ENCODE measurements at places on chromosomes 12 and 14.

DNA sequence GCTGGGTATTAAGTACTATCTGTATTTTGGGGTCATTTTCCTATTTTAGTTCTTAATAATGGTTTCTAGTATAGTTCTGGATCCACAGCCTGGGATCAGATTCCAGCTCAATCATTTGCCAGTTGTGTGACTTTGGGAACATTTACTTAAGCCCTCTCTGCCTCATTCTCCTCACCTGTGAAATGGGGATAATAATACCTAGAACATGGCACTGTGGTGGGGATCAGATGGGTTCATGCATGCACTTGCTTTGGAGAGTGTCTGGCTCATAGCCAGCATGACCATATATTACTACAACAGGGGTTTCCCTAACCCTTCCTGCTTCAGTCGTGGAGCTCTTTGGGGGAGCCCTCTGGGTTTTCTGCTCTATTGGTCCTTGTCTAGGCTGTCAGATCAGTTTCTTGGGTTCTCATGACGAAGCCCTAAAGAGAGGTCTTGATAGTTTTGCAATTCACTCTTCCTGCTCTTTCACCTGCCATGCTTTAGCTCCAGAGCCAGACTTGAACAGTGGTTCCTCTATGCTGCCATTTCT is 34.1 kb upstream of the SMOC1 start:
- DNase-seq: no peak
- H3K27me3 ChIP-seq: peaks cover 10% of the 10 kb centered on the region
- no peak overlapping the region for H3K4me3 ChIP-seq
- H3K27ac ChIP-seq: no peak overlapping the region
- no peaks in the 10 kb centered on the region for H3K36me3 ChIP-seq

GRCh38 chr12:54018468-54018984 is 9.7 kb upstream of the HOXC6 start:
- peaks cover 2% of the 10 kb centered on the region for H3K36me3 ChIP-seq
- H3K4me1 ChIP-seq: peaks cover 19% of the 10 kb centered on the region
- no peak for DNase-seq
- H3K27ac ChIP-seq: peak overlapping the region; percentile 85
- H3K27me3 ChIP-seq: peaks cover 19% of the 10 kb centered on the region

DNA sequence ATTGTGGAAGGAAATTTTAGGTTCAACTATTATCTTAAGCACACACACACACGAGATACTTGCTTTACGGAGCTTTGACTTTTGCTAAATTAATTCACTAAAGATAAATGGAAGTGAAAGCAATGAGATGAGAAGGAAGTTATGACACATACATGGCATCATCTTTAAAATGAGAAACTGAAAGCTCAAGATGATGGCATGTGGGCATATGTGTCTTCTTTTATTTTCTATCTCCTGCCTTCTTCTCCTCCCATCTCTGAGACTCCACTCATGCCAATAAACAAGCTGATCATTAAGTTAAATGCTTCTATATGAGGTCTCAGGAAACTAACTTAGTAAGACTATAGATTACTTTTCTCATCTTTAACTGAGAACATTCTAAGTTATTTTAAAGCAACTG is 216.7 kb downstream of the MED13L start:
- peaks cover 2% of the 10 kb centered on the region for H3K36me3 ChIP-seq
- peak overlapping the region; percentile 63 for H3K4me3 ChIP-seq
- H3K27ac ChIP-seq: peak overlapping the region; percentile 88
- H3K27me3 ChIP-seq: no peaks in the 10 kb centered on the region
- DNase-seq: peak; percentile 23

GRCh38 chr12:20865873-20866272 is 55.4 kb downstream of the SLCO1B3 start:
- no peaks in the 10 kb centered on the region for H3K36me3 ChIP-seq
- DNase-seq: no peak
- no peaks in the 10 kb centered on the region for H3K4me1 ChIP-seq
- no peak overlapping the region for H3K4me3 ChIP-seq

GRCh38 chr14:79412822-79413221 is 798.5 kb downstream of the DIO2 start:
- no peak for DNase-seq
- H3K27me3 ChIP-seq: no peaks in the 10 kb centered on the region
- no peaks in the 10 kb centered on the region for H3K36me3 ChIP-seq
- no peak overlapping the region for H3K27ac ChIP-seq
- no peak overlapping the region for H3K4me3 ChIP-seq
- H3K4me1 ChIP-seq: no peaks in the 10 kb centered on the region

DNA sequence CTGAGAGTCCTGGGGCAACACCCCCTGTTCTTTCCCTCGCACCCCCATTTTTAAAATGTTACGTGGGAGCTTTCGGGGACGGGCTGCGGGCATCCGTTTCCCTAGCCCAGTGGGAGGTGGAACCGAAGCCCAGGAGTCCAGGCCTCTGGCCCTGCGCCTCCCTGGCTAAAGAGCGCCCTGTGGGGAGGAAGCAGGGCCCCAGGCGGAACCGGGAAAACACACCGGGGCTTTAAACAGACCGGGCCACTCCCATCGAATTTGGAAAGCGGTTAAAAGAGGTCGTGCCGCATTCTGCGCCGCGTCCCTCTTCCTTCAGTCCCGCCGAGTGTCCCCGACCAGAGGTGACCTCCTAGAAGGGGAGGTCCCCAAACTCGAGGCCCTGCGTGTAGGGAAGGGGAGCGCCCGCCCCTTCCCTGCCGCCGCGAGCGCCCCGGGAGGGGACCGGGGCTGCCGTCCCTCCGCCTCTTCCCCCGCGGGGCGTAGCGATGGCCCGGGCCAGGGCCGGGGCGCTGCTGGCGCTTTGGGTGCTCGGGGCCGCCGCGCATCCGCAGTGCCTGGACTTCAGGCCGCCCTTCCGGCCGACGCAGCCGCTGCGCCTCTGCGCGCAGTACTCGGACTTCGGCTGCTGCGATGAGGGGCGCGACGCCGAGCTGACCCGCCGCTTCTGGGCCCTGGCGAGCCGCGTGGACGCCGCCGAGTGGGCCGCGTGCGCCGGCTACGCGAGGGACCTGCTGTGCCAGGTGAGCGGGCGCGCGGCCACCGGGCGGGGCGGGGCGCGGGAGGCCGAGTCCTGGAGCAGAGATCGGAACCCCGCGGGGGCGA is at the start of gene HHIPL1:
TSS of gene HHIPL1 (plus strand) at position 407 of the 822 bp plus-strand sequence. CDS start at position 486, 79 bp downstream.
- H3K4me3 ChIP-seq: peak within 1 kb of the TSS; percentile 30
- H3K27ac ChIP-seq: no peak within 1 kb of the TSS
- H3K4me1 ChIP-seq: no peaks in the 10 kb centered on the region
- no peak for DNase-seq
- peaks cover 7% of the 10 kb centered on the region for H3K27me3 ChIP-seq

DNA sequence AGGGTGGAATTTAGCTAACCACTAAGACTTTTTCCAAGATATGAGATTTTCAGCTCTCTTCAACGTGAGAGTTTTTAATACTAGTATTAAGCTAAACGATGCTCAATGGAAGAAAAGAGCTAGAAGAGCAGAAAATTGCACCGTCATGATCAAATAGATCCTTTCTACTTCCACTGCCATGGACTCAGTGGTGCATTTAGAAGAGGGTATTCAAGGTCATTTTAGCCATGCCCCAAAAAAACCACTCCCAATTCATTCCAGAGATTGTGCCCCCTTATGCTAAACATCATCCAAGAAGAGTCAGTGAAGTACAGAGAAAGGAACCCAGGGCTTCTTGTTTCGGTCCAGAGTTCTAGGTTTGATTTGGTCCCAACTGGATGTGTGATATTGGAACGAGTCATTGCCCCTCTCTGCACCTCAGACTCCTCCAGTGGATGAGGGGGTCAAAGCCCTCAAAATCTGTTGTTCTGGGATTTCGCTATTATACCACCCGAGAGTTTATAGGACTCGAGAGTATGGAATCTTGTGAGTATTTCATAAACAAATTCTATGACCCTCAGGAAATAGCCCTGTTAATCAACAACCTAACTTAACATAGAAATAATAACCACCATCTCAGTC is 55.2 kb downstream of the DAD1 start:
- peaks cover 53% of the 10 kb centered on the region for H3K4me1 ChIP-seq
- H3K4me3 ChIP-seq: peak overlapping the region; percentile 78
- no peaks in the 10 kb centered on the region for H3K27me3 ChIP-seq
- no peak for DNase-seq

GRCh38 chr12:102471556-102471955 is 8.8 kb downstream of the IGF1 start:
- no peak overlapping the region for H3K27ac ChIP-seq
- no peak for DNase-seq
- H3K4me3 ChIP-seq: no peak overlapping the region
- H3K4me1 ChIP-seq: no peaks in the 10 kb centered on the region

- peaks cover 3% of the 10 kb centered on the region for H3K27me3 ChIP-seq
- H3K4me3 ChIP-seq: no peak overlapping the region
- H3K4me1 ChIP-seq: no peaks in the 10 kb centered on the region
- H3K36me3 ChIP-seq: no peaks in the 10 kb centered on the region
- DNase-seq: no peak
These were observed 155.7 kb downstream of the SEC23A start for GRCh38 chr14:38947343-38947742.

DNA sequence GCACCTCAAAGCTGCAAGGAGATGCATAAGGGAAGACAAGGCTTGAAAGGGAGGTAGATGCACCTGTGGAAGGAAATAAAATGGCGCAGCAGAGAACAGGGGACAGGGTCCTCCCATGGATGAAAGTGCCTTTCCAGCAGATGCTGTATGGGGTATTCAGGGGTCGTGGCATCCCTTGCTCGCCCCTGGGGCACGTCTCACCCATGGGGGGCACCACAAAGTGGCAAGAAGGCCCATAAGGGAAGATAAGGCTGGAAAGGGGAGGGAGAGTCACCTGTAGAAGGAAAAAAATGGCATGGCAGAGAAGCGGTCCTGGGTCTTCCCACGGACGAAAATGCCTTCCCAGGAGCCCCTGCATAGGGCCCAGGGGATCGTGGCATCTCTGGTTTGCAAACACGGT is 265.1 kb downstream of the ALG10 start:
- H3K4me3 ChIP-seq: no peak overlapping the region
- H3K4me1 ChIP-seq: no peaks in the 10 kb centered on the region
- no peaks in the 10 kb centered on the region for H3K36me3 ChIP-seq

GRCh38 chr12:109582636-109583035 is 9.0 kb downstream of the MVK start:
- no peaks in the 10 kb centered on the region for H3K4me1 ChIP-seq
- H3K36me3 ChIP-seq: peaks cover 22% of the 10 kb centered on the region
- no peak overlapping the region for H3K27ac ChIP-seq
- H3K4me3 ChIP-seq: no peak overlapping the region
- no peak for DNase-seq

GRCh38 chr12:86634456-86635410 is 378.5 kb upstream of the MGAT4C start:
- H3K27ac ChIP-seq: no peak overlapping the region
- DNase-seq: no peak
- no peaks in the 10 kb centered on the region for H3K36me3 ChIP-seq
- no peaks in the 10 kb centered on the region for H3K27me3 ChIP-seq
- H3K4me3 ChIP-seq: no peak overlapping the region

DNA sequence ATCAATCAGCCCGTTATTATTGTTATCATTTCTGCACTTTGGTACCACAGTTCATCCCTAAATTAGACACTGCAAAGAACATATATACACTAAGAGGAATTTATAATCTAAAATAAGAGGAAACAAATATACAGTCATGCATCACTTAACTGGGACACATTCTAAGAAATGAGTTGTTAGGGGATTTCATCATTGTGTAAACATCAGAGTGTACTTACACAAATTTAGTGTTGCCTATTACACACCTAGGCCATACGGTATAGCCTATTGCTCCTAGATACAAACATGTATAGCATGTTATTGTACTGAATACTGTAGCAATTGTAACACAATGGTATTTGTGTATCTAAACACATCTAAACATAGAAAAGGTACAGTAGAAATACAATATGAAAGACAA is 190.5 kb downstream of the BMP4 start:
- DNase-seq: no peak
- no peak overlapping the region for H3K27ac ChIP-seq
- no peaks in the 10 kb centered on the region for H3K36me3 ChIP-seq
- no peaks in the 10 kb centered on the region for H3K4me1 ChIP-seq
- H3K27me3 ChIP-seq: peaks cover 4% of the 10 kb centered on the region
- no peak overlapping the region for H3K4me3 ChIP-seq
